ENCODE measurements at places on chromosomes 3 and 15. TPM values are rescaled to one million over a fixed set of nuclear protein-coding genes. Genes with fewer than 3 reads are reported as not detected.

GRCh38 chr15:85961821-85962220, 117.8 kb upstream of the AGBL1 start:
- no peak for DNase-seq
- H3K27me3 ChIP-seq, result no peaks in the 10 kb centered on the region
- H3K4me3 ChIP-seq, result no peak overlapping the region
- H3K4me1 ChIP-seq, result no peaks in the 10 kb centered on the region
- no peaks in the 10 kb centered on the region for H3K36me3 ChIP-seq
- no peak overlapping the region for H3K27ac ChIP-seq

DNA sequence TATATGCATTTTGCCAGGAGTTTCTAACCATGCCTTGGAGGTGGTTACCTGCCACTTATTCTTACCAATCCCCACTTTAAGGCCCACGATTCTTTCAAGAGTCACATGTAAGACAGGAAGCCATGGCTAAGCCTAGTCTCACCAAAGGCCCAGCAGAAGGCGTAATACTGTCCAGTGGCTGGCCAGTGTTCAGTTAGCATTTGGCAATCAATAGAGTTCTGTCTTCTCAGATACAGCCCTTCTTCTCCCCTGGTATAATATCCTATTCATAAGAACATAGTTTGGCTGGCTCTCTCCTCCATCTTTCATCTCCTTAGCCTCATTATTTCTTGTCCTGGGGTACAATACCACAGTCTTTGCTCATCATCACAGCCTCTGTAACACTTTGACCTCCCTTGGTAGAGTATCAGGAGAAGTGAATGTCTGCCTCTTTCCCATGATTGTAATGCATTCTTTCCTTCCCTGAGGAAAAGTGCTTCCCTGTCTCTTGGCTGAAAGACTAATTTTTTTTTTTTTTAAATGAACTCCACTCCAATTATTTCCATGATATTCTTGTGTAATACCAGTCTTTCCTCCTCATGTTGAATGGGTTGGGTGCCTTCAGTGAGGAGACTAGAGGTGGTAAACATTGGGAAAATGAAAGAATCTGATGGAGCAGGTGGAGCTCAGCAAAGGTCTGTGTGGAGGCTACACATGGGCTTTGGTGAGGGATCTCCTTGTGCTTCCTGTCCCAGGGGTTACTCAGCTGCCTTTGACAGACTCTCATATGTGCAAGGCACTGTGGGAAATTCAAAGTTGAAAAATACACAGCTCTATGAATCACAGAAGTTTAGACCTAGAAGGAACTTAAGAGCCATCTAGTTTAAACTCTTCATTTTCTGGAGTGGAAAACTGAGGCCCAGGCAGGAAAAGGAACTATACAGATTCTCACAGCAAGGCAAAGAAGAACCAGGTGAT, 218.2 kb downstream of the P3H2 start:
- no peak overlapping the region for H3K27ac ChIP-seq
- H3K4me1 ChIP-seq, result no peaks in the 10 kb centered on the region
- no peaks in the 10 kb centered on the region for H3K36me3 ChIP-seq
- no peak overlapping the region for H3K4me3 ChIP-seq

DNA sequence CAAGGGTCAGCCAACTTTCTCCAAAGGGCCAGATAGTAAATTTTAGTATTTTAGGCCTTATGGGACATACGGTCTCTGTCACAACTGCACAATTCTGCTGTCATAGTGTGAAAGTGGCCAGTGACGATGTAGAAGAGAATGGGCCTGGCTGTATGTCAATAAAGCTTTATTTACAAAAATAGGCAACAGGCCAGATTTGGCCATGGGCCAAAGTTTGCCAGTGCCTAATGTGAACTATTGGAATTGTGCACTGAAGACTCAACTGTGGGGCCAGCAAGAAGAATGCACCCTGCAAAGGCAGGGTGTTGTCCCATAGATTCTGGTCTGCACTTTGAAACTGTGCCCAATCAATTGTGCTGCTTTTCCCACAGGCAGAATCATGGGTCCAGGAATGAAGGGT, 69.4 kb upstream of the PRR23E start:
- peak; percentile 2 for DNase-seq
- no peaks in the 10 kb centered on the region for H3K27me3 ChIP-seq
- no peaks in the 10 kb centered on the region for H3K36me3 ChIP-seq
- no peak overlapping the region for H3K4me3 ChIP-seq
- H3K4me1 ChIP-seq, result no peaks in the 10 kb centered on the region

DNA sequence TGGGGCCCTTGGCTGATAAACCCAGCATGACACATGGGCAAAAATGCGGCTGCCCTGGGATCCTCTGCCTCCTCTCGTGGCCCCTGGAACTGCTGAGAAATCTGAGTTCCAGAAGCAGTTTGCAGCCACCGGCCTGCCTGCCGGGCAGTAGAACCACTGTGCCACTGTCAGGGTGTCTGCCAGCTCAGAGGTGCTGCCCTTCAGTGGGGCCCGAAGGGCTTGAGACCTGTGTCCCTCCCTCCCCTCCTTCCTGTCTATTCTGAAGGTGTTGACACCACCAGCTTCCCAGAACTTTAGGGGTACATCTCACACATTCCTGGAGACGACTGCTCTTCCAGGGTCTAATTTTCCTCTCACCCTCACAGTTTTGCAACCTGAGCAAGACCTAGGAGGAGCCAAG, 88.2 kb upstream of the POMGNT2 start:
- no peak for DNase-seq
- H3K4me3 ChIP-seq, result no peak overlapping the region
- peak overlapping the region; percentile 55 for H3K27ac ChIP-seq
- H3K4me1 ChIP-seq, result no peaks in the 10 kb centered on the region

GRCh38 chr3:12585181-12585580, 28.3 kb downstream of the MKRN2 start:
- DNase-seq, result no peak
- no peaks in the 10 kb centered on the region for H3K27me3 ChIP-seq
- H3K27ac ChIP-seq, result no peak overlapping the region
- H3K4me1 ChIP-seq, result no peaks in the 10 kb centered on the region
- no peak overlapping the region for H3K4me3 ChIP-seq
- H3K36me3 ChIP-seq, result peaks cover 94% of the 10 kb centered on the region

CACNA2D3 gene
- total RNA-seq, result 7.3 TPM

RAB6B gene
- 7.4 TPM for total RNA-seq

DNA sequence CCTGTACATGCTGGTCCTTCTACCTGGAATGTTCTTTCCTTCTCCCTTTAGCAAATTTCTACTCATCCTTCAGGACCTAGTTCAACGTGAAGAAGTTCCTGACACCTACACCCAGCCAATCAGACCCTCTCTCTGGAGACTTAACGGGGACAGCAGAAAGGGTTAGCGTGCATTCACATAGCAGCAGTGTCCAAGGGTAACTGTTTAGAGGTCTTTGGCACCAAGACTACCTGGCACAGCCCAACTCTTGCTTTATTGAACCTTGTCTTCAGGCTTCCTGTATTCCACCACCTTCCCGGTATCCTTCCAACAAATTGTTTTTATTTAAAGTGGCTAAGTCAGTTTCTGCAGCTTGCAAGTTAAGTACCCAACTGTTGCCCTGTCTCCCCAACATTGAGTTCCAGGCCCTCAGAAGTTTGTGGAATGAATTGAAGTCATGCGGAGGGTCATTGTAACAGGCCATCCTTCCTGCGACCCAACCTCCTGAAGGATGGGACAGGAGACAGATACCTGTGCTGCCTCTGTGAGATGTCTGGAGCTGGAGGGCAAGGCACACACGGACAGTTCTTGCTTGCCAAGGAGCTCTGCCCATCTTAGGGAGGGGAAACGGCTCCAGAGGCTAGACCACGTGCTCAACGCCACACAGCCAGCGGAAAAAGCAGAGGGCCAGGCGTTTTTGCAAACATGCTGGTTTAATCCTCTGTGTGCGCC, 14.4 kb upstream of the WNT7A start:
- H3K27ac ChIP-seq, result no peak overlapping the region
- DNase-seq, result no peak
- no peaks in the 10 kb centered on the region for H3K36me3 ChIP-seq
- H3K4me3 ChIP-seq, result no peak overlapping the region

DNA sequence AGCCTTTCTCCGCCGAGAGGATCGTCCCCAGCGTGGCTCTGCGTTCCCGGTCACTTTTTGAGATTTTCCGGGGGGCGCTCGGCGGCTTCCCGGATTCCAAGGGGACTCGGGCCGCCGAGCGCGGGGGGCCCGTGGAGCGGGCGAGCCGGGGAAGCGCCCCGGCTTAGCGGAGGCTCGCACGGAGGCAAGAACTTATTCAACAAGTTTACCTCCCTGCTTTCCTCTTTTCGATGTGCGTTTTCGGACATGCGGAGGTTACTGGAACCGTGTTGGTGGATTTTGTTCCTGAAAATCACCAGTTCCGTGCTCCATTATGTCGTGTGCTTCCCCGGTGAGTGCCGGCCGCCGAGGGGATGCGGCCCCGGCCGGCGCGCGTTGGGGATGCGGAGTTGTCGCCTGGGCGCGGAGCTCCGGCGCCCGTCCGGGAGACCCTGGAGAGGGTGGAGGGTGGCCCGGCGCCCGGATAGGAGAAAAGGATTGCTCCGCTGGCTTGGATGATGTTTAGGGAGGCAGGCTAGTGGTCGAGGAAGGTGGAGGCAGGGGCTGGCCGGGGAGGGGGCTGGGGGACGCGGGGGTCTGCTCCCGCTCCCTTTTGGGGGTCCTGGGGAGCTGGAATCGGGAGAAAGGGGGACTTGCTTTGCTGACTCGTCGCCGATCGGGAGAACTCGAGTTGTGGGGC, 810 bp downstream of the PTPRG start:
- H3K4me3 ChIP-seq, result peak overlapping the region; percentile 63
- peaks cover 23% of the 10 kb centered on the region for H3K4me1 ChIP-seq
- peak; percentile 63 for DNase-seq

- H3K27ac ChIP-seq, result no peak overlapping the region
- H3K4me3 ChIP-seq, result no peak overlapping the region
- DNase-seq, result no peak
- H3K36me3 ChIP-seq, result no peaks in the 10 kb centered on the region
- H3K4me1 ChIP-seq, result peaks cover 6% of the 10 kb centered on the region
These were observed 3.4 kb upstream of the TRIM71 start for GRCh38 chr3:32814361-32814760.

GRCh38 chr3:160477750-160478149, 28.2 kb upstream of the TRIM59 start:
- no peak overlapping the region for H3K27ac ChIP-seq
- H3K4me1 ChIP-seq, result no peaks in the 10 kb centered on the region
- no peaks in the 10 kb centered on the region for H3K27me3 ChIP-seq
- no peak for DNase-seq

GRCh38 chr15:94228611-94229010, 2.8 kb upstream of the MCTP2 start:
- H3K27me3 ChIP-seq, result no peaks in the 10 kb centered on the region
- H3K4me1 ChIP-seq, result peaks cover 14% of the 10 kb centered on the region
- no peak overlapping the region for H3K27ac ChIP-seq
- no peaks in the 10 kb centered on the region for H3K36me3 ChIP-seq
- no peak for DNase-seq

DNA sequence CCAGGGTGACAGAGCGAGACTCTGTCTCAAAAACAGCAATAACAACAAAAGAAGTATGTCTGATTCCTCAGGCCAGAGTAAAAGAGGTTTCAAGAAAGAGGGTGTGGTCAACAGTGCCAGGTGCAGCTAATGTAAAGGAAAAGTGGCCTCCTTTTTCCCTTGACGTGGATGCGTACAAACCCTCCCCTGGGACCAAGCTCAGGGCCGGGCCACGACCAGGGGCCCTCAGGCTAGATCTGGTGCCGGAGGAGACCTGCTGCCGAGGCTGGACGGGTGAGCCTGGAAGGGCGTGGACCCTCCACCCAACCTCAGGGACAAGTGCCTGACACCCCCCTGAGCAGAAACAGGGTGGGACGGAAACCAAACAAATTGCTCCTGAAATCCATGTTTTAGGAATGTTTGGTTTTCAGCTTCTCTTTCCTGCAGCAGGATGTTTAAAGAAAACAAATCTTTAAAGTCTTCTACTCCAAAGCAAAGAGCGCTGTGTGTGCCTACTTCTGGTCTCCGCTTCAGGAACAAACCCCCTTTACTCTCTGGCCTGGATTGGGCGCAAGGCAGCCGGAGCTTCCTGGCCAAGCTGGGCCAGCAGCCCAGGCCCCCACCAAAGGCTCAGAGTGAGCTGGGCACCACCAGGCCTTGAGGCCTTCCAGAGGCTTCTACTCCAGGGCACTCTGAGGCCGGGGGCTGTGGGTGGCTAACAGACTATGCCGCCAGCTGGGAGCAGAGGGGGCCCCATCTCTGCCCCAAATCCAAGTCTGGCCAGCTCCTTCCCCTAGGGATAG, 21.4 kb downstream of the ZDHHC19 start:
- no peaks in the 10 kb centered on the region for H3K27me3 ChIP-seq
- H3K4me1 ChIP-seq, result peaks cover 21% of the 10 kb centered on the region
- no peak for DNase-seq
- no peaks in the 10 kb centered on the region for H3K36me3 ChIP-seq

DNA sequence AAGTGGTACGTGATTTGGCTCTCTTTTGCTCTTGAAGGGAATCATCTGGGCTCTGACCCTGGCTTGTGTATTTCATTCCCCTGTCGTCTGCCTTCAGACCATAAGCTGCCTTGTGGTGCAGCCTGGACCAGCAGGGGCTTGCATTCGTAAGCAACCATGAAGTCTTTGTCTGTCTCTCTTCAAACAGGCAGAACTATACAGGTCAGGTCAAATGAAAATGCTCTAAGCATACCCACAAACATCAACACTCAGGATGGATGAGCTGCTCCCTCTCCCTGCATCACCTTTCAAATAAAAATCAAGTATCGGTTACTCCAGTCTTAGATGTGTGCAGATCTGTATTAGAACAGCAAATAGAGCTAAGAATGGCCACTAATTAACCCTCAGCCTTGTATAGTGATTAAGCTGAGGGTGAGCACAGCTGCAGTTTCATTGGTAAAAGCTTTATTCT, 268.6 kb upstream of the UBE2E1 start:
- no peak for DNase-seq
- no peak overlapping the region for H3K27ac ChIP-seq
- no peaks in the 10 kb centered on the region for H3K36me3 ChIP-seq
- no peak overlapping the region for H3K4me3 ChIP-seq
- H3K4me1 ChIP-seq, result no peaks in the 10 kb centered on the region

DNA sequence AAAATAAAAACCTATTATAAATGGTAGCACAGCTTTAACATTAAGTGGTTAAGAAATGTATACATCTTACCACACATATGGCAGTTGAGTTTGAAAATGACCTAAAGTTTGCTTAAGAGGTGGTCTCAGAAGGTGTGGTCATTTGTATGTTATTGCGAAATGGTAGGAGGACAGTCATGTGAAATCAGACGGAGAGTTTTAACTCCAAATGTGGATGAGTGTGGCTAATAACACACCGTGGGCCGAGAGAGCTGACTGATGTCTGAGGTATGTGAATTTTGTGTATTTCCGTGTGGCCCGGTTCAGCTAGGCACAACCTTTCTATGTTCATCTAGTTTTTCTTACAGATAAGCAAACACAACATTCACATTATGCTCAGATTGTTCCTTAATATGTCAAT, 71.9 kb downstream of the ARNT2 start:
- peaks cover 12% of the 10 kb centered on the region for H3K4me1 ChIP-seq
- no peak overlapping the region for H3K4me3 ChIP-seq
- H3K36me3 ChIP-seq, result no peaks in the 10 kb centered on the region
- no peaks in the 10 kb centered on the region for H3K27me3 ChIP-seq
- DNase-seq, result no peak

- H3K27ac ChIP-seq, result no peak overlapping the region
- no peak overlapping the region for H3K4me3 ChIP-seq
- no peaks in the 10 kb centered on the region for H3K4me1 ChIP-seq
- DNase-seq, result no peak
- no peaks in the 10 kb centered on the region for H3K36me3 ChIP-seq
These were observed 44.2 kb upstream of the SKOR1 start for GRCh38 chr15:67781061-67781460.
